ENCODE measurements at places on chromosomes 6 and 20.
A peak's percentile ranks its signal among the peaks of the same experiment; 100 is the strongest.

GRCh38 chr6:23713211-23713610 lies 412.8 kb upstream of the NRSN1 start:
- no peak for DNase-seq

- no peak for DNase-seq
Measured at GRCh38 chr6:20589266-20589665, 55.0 kb downstream of the CDKAL1 start.

DNA sequence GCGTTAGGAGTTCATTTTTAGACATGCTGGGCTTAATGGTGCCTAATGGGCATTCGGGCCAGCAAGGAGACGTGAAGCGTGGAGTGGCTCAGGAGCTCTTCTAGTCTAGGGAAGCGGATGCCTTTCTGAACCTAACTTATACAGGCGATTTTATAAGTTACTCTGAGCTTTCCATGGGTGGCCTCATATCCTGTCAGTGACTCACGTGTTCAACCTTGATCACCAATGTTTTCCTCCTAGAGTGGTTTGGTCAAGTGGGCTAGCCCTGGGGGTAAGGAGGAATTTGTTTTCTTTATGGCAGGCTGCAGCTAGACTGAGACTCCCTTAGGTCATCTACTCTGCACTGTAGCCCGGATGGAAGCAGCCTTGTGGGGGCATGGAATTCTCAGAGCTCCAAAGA lies 52.1 kb downstream of the PLAGL1 start:
- DNase-seq, result no peak

GRCh38 chr6:45423824-45424450 lies 46.2 kb upstream of the SUPT3H start:
- peak; percentile 74 for DNase-seq

DNA sequence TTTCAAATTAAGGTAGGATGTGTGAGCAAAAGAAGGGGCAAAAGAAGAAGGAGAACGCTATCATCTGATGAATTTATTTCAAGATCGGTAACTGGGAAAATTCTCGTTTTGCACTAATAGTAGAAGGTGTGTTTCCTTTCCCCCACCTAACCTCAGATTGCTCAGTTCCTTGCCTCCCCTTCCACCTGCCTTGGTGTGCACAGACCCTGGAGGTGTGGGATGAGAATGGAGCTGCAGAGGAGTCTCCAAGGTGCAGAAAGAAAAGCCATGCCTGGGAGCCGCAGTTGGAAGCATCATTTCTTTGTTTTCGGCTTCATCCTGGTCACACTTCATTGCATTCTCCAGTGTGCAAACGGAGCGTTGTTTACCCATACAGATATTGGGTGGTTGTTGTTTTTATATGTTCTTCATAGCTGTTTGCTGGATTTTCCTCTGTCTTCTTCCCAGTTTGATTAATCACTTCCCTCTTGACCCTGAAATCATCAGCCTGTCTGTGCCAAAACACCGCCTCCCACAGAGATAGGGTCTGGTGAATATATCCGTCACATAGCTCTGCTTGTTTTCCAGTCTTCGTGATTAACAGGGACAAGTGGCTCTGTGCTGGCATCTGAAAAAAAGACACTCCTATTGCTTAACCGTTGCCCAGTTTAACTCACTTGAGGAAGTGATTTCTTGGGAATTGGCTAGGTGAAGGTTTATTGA lies 40.2 kb upstream of the NEDD9 start:
- DNase-seq, result no peak

GRCh38 chr6:23106951-23107350 lies 537.6 kb downstream of the HDGFL1 start:
- no peak for DNase-seq

DNA sequence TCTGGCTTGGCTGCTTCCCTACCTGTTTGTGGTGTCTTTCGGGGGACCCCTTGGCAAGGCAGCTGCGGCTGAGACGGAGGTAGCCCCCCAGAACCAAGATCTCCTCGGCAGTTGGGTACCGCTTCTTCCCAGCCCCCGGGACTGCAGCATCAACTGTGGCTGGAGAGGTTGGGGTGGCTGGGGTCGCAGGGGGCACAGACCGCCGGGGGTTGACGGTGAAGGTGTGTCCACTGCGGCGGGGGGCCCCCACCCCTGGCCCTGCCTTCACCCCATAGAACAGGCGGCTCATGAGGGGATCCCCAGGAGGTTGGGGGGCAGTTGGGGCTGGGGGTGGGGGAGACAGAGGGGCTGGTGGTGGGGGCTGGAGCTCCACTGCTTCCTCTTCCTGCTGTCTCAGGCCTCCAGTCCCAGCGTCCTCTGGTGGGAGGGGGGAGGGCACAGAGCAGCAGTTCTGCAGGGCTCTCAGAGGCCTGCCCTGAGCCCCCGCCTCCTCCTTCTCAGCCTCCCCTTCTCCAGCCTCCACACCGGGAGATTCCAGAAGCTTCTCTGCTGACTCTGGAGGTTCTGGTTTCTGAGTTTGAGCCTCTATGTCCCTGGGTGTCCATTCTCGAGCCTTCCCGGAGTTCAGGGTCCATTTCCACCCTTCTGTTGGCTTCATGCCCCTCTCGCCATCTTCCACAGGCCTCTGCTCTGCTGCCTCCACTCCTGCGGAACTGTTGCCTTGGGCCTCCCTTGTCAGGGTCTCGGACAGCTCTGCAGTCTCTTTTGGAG lies 1.9 kb downstream of the PPP1R18 start:
- peak; percentile 79 for DNase-seq

GRCh38 chr6:110532431-110532830 lies 56.0 kb upstream of the SLC22A16 start:
- no peak for DNase-seq

DNA sequence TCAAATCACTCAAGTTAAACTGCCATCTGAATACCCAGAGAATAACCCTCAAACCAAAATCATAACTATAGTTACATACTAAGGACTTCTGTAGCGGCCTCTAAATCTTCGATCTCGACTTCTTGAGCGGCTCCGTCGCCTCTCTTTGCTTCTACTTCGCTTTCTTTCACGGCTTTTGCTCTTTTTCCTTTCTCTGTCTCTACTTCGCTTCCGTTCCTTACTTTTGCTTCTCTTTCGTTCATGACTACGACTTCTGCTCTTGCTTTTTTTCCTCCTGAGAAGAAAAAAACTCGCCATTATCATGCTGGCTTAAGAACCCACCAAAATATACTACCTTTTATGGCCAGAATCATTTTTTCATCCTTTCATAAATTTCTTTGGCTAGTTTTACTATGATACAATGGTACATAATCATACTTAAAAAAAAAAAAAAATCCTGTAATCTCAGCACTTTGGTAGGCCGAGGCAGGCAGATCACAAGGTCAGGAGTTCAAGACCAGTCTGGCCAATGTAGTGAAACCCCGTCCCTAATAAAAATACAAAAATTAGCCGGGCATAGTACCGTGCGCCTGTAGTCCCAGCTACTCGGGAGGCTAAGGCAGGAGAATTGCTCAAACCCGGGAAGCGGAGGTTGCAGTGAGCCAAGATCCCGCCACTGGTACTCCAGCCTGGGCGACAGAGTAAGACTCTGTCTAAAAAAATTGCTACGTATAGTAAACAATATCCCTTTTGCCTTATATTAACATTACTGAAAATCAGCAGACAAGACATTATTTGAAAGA lies 10.0 kb downstream of the RBM39 start:
- no peak for DNase-seq

DNA sequence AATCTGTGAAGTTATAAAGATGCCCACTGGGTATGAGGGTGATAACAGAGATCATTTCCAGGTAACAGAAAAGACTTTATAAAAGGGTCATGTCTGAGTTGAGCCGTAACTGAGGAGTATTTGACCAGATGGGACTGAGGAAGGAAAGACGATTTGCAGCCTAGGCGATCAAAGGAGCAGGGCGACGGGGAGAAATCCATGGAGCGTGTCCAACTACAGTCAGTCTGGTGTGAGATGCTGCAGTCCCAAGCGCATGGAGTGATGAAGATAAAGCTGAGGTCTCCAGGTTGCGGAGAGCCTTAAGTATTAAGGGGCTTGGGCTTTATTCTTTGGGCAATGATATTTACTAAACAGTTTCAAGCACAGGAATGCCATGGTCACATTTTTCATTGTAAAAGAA lies 166.7 kb downstream of the PRKN start:
- no peak for DNase-seq

DNA sequence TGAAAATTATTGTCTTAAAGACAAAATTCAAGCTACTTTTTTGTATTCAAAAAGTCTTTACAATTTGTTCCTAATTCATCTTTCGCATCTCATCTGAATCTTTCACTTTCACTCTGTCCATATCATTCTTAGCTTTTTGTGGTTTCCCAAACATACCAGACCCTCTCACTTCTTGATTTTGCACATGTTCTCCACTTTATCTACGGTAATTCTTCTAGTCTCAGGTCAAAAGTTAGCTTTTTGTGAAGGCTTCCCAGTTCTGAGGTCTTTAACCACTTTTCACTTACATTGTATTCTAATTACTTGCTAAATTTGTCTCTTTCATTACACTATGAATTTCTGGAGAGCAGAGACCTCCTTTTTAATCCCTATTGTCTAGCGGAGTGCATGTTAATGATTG lies 34.6 kb upstream of the EPHA7 start:
- no peak for DNase-seq

- no peak for DNase-seq
Measured at GRCh38 chr20:40422656-40423055, 266.4 kb downstream of the MAFB start.

DNA sequence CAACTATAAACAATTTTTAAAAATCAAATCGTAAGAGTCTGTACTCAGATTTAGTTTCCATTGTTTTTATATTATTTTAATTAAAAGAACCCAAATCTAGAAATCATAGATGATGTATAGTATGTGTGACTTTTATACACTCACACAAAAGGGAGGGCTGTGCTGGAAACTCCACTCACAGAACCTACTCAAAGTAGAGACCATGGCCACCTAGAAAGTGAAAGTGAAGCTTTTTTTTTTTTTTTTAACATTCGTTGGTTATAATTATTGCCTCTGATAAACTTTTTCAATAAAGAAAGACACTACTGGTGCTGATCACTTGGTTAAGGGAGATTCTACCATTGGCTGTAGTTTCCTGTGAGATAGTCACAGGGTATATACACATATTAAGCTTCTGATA lies 37.9 kb upstream of the PRL start:
- no peak for DNase-seq

- DNase-seq, result no peak
Measured at GRCh38 chr20:11377761-11378160, 539.9 kb upstream of the BTBD3 start.

- no peak for DNase-seq
Measured at GRCh38 chr6:148085631-148086331, 256.9 kb upstream of the SASH1 start.

GRCh38 chr6:151692216-151692615 lies 115.3 kb upstream of the ESR1 start:
- DNase-seq, result no peak

DNA sequence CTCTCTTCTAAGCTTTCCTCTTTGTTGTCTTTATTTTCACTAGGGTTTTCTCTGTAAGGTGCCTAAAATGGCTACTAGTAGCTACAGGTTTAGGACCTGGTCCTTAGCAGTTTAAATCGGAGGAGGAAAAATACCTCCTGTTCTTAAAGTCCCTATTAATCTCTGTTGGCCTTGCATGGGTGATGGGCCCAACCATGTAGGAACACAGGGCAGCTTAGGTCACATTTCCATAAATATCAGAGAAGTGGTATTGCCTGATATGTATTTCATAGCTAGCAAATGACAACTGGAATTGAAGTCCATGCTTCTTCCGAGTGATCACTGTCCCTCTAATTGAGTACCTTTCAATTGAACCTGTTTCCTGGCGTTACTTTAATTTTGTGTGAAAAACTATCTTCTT lies 70.0 kb downstream of the LAMA2 start:
- DNase-seq, result no peak

DNA sequence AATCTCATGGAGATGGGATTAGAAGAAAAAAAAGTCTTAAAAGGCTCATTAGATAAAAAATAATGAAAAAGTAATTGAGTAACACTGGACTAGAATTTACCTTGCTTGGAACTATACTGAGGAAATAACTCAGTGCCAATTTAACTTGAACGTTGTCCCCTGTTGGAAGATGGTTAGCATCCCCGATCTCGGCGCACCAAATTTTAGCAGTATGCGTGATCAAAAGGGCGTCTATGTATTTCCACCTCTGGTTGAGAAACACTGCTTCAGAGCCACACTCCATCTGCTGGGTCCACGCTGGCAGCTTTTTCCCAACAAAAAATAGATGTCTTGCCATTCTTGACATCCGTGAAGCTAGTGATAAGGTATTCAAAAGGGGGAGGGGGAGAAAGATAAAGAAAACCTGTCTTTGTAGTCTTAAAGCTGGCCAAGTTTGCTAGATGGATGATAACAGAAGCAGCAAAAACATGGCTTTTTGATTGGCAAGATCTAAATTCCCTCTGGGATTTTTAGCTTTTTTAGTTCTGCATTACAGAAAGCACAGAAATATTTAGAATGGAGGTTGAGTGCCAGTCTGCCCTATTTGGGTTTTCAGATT lies 6.4 kb downstream of the HINT3 start:
- DNase-seq, result no peak

- DNase-seq, result no peak
Measured at GRCh38 chr20:49292010-49292409, 14.2 kb upstream of the ZNFX1 start.

DNA sequence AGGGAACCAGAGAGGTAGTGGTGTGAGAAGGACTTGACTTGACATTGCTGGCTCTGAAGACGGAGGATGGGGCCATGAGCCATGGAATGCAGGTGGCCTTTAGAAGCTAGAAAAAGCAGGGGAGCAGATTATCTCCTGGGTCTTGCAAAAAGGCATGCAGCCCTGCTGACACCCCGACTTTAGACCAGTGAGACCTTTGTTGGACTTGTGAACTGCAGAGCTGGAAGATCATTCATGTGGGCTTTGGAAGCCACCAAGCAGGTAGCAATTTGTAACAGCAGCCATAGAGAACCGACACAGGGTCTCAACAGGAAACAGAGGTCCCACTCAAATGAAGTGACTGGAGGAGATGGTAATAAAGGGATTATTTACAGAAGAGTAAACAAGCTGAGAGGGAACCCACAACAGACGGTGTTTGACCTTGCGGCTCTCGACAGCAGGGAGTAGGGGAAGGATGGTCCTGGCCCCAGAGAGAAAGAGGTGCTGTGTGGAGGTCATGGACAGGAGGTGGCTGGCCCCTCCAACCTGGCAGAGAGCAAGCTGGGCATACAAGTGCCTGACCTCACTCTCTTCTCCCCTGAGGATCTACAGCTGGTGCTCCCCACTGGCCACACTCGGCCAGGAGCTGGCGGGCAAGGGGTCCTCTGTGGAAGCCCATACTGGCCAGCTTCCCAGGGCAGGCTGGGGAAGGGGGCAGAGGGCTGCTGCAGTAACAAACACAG lies 43.9 kb downstream of the SLC22A23 start:
- DNase-seq, result no peak

DNA sequence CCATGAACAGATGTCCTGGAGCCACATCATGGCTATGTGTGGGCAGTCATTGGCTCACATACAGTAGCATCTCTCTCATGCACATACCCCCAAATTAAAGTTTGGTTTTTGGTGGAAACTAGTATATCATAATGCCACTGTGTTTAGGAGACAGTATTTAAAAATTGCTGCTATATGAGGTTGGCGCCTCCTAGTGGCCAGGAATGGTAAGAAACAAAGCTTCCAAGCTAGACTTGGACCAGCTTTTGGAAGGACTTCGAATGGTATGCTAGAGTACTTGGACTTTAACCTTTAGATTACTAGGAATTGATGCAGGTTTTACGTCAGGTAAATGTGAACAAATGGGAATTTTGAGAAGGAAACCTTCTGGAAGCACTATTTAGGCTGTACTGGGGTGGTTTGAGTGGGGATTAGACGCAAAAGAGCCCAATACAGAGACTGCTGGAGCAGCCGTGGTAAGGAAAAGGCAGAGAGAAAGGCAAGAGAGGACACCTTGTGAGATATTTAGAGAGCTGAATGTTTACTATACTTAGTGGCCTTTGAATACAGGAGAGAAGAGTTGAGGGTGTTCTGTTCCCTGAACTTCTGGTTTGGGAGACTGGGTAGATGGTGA lies 23.8 kb downstream of the PRSS35 start:
- peak; percentile 67 for DNase-seq

GRCh38 chr20:1833728-1834726 lies 61.2 kb upstream of the SIRPA start:
- DNase-seq, result no peak
